Mucosa of gallbladder (tissue), 1 donor: ENCODE measurements at places on chromosomes 3 and 15.
A peak's percentile ranks its signal among the peaks of the same experiment; 100 is the strongest.

GRCh38 chr3:50674349-50675178 is at the start of gene DOCK3:
Gene DOCK3, plus strand, starts transcription at chr3:50674927. Its CDS starts 337 bp downstream, at chr3:50675264.
- DNase-seq = peak; percentile 52

DNA sequence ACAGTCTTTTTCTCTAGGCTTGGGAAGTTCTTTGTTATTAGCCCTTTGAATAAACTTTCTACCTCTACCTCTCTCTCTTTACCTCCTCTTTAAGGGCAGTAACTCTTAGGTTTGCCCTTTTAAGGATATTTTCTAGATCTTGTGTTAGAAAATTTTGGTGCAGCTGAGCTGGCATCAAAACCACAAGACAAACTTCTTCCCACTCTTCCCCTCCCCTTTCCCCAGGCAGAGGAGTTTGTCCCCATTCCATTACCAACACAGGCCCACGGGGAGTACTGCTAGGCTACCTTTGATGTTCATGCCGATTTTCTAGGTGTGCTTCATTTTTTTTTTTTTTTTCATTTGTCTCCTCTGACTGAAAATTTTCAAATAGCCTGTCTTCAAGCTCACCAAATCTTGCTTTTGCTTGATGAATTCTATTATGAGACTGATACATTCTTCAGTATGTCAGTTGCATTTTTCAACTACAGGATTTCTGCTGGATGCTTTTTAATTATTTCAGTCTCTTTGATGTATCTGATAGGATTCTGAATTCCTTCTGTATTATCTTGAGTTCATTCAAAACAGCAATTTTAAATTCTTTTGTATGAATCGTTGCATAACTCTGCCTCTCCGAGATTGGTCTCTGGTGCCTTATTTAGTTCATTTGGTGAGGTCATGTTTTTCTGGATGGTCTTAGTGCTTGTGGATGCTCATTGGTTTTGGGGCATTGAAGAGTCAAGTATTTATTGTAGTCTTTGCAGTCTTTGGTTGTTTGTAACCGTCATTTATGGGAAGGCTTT is 112.0 kb downstream of the UBE2E2 start:
- no peak for DNase-seq

GRCh38 chr3:112765531-112765930 is 81.1 kb downstream of the CD200R1L start:
- DNase-seq = no peak

- DNase-seq = no peak
Observed at GRCh38 chr3:31442755-31443154, 90.0 kb upstream of the STT3B start.

DNA sequence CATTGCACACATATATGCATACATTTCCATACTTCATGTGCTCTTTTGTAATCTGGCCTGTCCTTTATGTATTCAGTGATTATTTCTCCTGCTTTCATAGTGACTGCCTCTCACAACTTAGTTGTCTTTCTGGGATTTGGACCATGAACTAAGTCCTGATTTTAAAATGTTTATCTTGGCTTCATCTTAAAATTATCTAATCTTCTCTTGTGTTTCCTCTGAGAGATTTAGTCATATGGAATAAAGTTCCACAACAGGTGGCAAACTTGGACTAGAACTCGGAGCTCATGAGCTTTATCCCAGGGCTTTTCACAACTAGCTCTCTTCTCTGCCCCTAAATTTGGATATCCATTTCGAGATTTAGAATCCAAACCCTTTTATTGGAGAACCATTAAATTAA is 44.3 kb downstream of the U2SURP start:
- DNase-seq = no peak

- peak; percentile 50 for DNase-seq
Observed at GRCh38 chr3:5304789-5305683, 117.5 kb downstream of the EDEM1 start.
